RWPE1 (cell line): ENCODE measurements at places on chromosomes 1 and 21.
A peak's percentile ranks its signal among the peaks of the same experiment; 100 is the strongest.

- peak; percentile 78 for DNase-seq
Observed at GRCh38 chr1:179883745-179884138, 1.7 kb downstream of the TOR1AIP1 start.

- no peak for DNase-seq
Observed at GRCh38 chr1:44275991-44276405, 62.7 kb downstream of the DMAP1 start.

DNA sequence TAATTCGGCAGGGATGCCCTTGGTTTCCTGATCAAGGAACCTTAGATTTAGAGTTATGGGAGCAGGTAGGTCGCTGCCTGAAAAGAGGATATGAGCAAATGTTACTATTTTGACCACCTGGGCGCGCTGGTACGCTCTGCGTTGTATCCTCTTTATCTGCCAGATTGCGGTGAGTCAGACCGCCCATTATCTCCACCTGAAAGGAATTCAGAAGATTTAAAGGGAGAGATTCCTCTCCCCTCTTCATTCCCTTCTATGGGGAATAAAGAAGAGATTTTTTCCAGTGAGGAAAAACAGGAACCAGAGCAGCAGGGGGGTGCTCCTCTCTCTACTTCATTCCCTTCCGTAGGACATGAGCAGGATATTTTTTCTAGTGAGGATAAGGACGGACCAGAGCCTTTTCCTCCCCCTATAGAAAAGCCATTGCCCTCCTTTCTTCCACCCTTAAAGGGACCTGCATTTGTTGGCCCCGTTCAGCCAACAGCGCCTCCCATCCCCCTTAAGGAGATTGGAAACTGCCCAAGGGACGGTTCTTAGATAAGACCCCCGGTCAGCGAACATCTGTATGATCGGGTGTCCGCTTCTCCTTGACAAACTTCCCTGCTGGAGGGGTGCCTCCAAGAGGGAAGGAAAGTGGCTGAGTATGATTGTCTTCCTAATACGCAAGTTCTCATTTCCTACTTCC lies 34.1 kb downstream of the CLCA1 start:
- peak; percentile 30 for DNase-seq

GRCh38 chr1:170729225-170730002 lies 65.5 kb downstream of the PRRX1 start:
- DNase-seq: no peak

- no peak for DNase-seq
Observed at GRCh38 chr1:913491-914130, 10.1 kb upstream of the SAMD11 start.

DNA sequence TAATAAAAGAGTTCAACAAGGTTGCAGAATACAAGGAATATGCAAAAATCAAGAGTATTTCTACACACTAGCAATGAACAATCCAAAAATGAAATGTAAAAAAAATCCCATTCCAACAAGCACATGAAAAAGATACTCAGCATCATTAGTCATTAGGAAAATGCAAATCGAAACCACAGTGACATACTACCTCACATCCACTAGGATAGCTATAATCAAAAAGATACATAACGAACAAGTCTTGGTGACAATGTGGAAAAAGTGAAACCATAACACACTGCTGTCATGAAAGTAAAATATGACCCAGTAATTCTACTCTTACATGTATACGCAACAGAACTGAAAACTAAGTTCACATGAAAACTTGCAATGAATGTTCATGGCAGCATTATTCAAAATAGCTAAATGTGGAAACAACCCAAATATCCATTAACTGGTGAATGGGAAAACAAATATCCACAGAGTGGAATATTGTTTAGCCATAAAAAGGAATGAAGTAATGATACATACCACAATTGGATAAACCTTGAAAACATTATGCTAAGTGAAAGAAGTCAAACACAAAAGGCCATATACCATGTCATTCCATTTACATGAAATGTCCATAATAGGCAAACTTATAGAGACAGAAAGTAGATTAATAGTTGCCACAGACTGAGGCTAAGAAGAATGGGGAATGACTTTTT lies 34.3 kb downstream of the PIK3R3 start:
- DNase-seq: no peak

DNA sequence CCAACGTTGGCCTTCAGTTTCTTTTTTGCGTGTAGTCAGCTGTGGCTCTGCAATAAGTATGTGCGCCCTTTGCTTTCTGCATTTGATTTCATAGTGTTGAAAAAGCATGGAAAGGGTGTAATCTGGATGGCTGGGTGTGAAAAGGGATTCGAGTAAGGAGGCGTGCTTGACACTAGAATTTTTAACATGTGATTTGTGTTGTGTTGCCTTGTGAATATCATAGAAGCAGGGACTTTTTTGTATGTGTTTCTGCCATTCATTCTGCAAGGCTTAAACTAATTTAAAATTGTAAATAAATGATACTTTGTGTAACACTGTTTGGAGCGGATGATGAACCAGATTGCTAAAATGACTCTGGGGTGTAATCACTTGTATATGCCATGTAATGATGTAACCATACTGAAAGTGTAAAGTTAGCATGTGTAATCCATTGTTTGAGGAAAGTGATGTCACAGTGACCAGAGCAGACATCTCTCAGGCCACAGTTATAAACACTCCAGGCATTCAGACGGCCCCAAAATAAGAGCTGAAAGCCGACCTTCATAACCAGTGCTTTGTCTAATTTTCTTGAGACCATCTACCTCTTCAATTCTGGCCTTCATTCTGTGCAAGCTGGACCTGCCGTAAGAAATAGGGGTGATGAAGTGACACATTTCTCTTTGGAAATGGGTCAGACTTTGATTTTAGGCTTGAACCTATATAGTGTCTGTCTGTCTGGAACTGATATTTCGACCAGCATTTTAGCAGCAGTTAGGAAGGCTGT lies 618 bp downstream of the SH3BGR start:
- no peak for DNase-seq

GRCh38 chr1:238177960-238178645 lies 287.4 kb upstream of the ZP4 start:
- DNase-seq: peak; percentile 66

DNA sequence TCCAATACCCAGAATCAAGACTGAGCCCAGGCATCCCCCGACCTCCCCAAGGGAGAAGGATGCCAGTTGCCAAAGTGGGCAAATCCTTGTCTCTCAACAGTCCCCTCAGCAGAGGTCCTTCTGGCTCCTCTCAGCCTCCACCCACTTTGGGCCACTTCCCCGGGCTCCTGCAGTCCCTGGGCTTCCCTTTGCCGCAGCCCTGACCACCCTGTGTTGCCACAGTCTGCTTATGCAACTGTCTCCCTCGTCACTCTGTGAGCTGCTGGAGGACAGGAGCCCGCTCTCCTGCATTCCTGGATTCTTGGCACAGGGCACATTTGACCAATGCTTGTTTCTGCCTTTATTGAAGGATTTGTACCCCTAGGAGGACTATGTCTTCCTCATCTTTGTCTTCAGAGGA lies 2.9 kb upstream of the LRP8 start:
- no peak for DNase-seq

- no peak for DNase-seq
Observed at GRCh38 chr1:27566462-27567145, 37.3 kb downstream of the AHDC1 start.

- DNase-seq: no peak
Observed at GRCh38 chr1:31830511-31830910, 14.7 kb upstream of the SPOCD1 start.

DNA sequence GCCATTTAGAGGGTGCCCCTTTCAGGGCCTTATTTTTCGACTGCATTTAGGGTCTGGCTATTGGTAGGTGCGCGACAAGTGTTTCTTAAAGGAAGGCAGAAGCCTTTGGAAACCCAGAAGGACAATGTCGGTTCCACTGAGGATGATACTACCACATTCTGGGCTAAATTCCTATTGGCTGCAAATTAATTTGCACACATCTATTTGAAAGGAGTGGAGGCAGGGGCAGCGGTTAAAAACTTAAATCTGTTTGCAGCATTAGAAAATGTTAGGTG lies 1.1 kb downstream of the PATJ start:
- DNase-seq: no peak

DNA sequence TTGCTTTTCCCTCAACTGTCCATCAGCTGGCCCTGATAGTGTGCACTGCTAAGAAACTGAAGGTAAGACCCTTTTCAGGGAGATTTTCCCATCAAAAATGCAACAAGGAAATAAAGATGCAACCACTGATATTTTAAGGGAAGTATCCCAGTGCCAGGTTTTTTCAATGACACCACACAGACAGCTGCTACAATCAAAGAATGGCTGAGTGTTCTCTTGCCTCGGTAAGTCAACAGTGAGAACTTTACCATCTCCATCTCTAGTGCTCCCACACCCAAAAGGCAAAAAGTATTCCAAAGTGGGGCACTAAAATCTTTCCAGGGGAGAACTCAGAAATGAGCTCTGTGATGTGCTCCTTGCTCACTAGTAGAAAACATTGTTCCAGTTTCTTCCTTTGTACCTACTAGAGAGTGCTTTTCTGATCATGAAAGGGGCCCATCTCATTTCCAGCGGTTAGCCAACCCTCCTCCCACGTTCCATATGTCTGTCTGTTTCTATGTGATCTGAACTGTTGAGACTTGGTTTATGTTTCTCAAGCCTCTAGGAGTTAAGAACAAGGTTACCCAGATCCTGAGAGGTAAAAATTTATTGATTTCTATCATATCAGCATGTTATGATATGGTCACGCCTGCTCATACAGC lies 67.6 kb upstream of the NEK2 start:
- no peak for DNase-seq

GRCh38 chr1:116329524-116330341 lies 43.3 kb upstream of the ATP1A1 start:
- DNase-seq: no peak

GRCh38 chr1:91929250-91929649 lies 20.0 kb upstream of the BRDT start:
- DNase-seq: no peak

- DNase-seq: no peak
Observed at GRCh38 chr1:14928412-14928811, 225.1 kb upstream of the TMEM51 start.
